ENCODE measurements at places on chromosomes 2 and 18.

DNA sequence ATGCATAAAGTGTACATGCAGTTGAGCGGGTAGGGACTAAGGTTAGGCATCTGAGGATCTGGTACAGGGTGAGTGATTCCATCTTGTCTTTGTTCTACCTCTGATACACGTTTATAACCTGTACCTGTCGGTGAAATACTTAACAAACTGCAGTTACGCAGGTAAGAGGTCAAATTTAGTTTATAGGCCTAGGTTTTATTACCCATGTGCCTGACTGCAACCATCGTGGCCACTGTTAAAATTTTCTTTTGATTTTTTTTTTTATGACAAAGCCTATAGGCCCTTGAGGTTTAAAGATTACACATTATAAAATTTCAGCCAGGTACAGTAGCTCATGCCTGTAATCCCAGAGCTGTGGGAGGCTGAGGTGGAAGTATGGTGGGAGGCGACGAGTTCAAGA is 15.4 kb upstream of the HNMT start:
- no peak for DNase-seq

- DNase-seq, result peak; percentile 15
Measured at GRCh38 chr2:160498137-160498536, 4.5 kb upstream of the RBMS1 start.

DNA sequence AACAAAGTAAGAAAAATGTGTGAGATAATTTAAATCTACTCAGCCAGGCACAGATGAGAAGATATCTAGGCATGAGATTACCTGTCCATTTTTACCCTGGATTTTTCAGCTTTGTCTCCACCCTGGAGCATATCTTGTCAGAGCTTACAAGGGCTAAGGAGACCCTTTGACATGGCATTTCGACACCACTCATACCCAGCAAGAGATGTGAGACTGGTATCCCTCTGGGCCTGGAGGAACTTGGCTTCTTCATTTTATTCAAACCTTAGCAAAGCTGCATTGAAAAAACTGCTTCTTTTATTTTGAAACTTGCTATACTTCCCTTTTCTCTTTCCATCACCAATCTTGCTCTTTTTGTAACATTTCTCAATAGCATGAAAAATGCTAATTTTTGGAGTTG is 194.9 kb upstream of the HNMT start:
- no peak for DNase-seq

GRCh38 chr18:67672155-67672554 is 155.6 kb upstream of the DSEL start:
- DNase-seq, result peak; percentile 54

DNA sequence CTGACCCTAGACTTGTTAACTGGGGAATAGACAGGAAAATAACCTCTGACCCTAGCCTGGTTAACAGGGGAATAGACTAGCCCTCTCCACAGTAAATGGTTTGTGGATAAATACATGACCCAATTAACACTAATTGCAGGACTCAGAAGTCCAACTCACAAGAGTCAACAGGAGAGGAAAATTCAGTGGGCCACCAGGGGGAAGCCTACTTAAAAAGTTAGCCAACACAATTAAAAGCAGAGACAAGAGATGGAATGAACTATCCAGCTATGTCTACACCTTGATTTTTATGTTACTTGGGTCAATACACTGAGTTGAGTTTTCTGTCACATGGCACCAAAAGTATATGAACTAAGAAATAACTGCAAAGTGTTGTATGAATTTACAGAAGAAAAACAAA is 158.8 kb upstream of the SLC39A10 start:
- no peak for DNase-seq

DNA sequence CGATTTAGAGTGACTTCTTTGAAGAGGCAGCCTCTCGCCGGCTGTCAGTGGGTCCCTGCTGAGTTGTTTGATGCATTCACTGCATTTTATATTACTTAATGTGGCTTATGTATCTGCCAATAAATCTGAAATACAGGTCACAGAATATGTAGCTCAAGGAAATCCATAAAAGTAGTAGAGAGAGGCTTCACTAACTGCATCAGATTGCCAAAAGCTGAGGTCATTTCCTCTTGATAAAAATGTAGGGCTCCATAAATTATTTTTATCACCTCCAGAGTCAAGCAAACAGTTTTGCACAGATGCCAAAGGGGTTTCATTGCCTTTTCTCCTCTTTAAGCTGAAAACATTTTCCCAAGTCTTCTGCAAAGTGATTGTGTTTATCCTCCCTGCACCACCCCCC is 36.5 kb upstream of the CCDC93 start:
- no peak for DNase-seq

- DNase-seq, result no peak
Measured at GRCh38 chr2:18346344-18346743, 214.1 kb downstream of the RDH14 start.

DNA sequence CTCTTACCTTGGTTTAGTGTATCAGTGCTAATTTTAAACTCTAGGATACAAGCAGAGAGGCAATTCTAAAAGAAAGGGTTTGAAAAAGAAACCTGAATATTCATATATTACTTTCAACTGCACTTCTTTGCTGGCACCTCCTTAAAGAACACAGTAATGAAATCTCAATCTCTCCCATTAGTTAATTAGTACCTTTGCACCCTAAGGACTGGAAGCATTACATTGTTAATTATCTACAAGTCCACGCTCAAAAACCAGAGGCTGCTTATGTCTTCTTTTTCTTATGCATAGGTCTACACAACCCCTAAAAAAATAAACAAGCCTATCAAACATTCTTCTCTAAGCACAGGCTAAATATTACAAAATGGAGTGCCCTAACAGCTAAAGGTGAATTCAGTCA is 20.2 kb downstream of the EPHA4 start:
- DNase-seq, result no peak

- no peak for DNase-seq
Measured at GRCh38 chr18:51350081-51350480, 152.6 kb upstream of the MEX3C start.

DNA sequence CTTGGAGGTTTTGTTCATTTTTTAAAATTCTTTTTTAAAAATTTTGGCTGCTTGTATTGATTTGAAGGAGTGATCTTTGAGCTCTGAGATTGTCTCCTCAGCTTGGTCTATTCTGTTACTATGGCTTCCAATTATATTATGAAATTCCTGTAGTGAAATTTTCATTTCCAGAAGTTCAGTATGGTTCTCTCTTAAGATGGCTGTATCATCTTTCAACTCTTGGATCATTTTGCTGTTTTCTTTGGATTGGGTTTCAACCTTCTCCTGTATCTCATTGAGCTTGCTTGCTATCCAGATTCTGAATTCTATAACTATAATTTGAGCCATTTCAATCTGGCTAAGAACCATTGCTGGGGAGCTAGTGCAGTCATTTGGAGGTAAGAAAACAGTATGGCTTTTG is 270.8 kb upstream of the NT5C1B start:
- no peak for DNase-seq

GRCh38 chr2:164150604-164151003 is 414.8 kb upstream of the FIGN start:
- no peak for DNase-seq

DNA sequence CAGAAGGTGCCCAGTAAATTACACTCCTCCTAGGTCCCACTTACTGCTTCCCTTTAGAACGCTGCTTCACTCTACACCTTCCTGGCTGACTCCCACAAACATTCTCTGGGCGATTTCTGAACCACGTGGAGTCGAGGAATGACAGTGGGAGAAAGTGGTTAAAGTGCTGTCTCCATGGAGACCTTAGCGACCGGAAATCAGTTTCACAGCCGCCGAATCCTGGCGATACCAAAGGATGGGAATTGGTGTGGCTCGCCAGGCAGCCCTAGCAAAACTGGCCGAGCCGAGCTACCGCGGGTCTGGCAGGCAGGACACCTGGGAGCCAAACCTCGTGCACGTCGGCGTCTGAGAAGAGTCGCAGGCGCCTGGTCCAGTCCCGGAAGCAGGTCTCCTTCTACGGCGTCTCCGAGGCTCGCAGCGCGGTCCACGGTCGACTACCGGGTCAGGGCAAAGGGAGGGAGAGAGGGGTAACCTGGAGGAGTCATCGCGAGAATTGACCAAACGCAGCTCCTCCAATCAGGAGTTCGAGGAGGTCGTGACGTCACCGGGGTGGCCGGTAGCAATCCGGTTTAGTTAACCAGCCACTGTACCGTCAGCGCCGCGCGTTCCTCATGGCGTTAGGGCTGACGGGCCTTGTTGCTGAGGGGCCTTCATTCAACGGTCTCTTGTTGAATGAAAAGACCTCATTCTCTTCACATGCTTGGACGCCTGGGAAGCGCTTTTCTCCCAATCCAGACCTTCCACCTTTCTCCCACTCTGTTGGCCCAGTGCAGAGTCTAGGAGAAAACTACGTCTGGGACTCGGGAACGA is at the start of gene THADA:
Gene THADA, minus strand, starts transcription at position 436 of the 810 bp plus-strand sequence. CDS start 3,646 bp downstream, outside the sequence.
- DNase-seq, result peak; percentile 99

DNA sequence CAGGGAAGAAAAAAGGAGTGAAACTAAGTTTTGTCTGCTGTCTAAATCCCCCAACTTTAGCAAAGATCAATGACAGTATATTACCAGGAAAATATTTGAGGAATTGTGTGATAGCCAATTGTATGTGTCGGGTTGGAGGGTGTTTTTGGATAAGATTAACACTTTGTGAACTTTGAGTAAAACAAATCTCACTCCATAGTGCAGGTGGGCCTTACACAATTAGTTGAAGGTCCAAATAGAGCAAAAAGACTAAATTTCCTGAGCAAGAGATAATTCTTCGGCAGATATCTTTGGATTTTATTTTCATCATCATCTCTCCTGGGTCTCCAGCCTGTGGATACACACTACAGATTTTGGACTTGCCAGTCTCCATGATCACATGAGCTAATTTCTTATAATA is 152.8 kb upstream of the CWC22 start:
- no peak for DNase-seq

GRCh38 chr2:83369601-83370418 is 1089.3 kb downstream of the SUCLG1 start:
- no peak for DNase-seq

DNA sequence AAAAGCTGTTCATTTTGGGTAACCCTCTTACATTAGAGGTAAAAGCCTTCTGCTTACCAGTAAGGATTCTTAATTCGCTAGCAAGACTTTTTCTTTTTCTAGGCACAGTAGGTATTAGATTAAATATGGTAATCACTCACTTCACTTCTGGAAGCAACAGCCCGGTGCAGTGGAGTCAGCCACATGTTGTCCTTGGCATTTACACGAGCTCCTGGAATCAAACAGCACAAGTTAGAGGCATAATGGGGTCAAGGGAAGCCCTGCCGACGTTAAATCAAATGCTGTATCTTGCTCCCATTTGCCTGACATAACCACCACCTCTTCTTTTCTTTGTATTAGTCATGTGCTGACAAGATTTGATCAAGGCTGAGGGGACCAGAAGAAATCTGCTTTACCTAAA is 174.1 kb downstream of the ANKRD44 start:
- no peak for DNase-seq

- DNase-seq, result no peak
Measured at GRCh38 chr2:106232638-106233349, 38.7 kb upstream of the UXS1 start.

All from HFFc6 (cell line).